Central memory CD8-positive, alpha-beta T cell (primary cell): ENCODE measurements at places on chromosomes 1 and 21.

DNA sequence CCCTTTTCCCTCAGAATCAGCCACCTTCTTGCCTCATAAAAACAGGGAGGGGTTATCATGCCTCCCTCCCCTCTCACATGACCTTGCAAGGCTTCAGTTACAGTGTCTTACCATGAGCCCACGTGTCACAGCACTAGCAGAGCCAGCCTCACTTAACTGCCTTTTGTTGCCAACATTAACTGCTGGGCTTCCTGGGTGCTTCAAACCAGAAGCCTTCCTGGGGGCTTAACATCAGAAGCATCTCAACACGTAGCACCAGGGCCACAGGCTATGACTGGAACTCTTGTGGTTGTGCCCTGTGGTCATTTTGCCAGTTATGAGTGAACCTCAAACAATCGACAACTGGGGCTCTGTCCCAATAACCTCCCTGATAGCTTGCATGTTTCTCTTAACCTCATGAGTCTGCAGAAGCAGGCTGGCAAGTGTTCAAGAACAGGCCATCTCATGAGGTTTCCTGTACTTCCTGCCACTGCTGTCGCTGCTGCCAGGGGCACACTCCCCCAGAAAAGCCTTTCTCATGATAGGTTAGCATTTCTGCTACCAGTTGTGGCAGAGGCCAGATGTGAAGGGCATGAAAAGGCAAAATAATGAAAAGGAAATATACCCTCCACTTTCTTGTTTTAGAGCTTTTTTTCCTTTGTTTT is 132.2 kb downstream of the GLUL start:
- no peaks in the 10 kb centered on the region for H3K27me3 ChIP-seq
- DNase-seq, result peak; percentile 68
- H3K27ac ChIP-seq, result peak overlapping the region; percentile 77
- peaks cover 45% of the 10 kb centered on the region for H3K4me1 ChIP-seq
- no peaks in the 10 kb centered on the region for H3K36me3 ChIP-seq

DNA sequence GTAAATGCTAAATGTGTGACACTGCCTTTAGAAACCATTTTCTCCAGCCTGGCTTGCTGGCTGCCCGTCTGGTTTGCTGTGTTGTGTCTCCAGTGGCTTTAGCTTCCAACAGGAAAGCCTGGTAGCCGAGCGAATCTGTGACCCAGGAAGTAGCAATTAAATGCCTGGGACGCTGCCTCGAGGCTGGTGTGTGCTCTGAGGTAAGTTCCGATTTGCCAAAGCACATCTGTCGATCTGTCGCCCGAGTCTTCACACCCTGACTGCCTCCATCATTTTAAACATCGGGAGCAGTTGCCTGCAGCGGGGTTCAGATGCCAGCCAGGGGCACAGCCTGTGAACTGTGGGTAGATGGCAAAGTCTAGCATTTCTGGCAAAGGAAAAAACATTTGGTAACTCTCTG is 2.2 kb downstream of the MIB2 start:
- H3K4me1 ChIP-seq, result peaks cover 22% of the 10 kb centered on the region
- H3K27me3 ChIP-seq, result no peaks in the 10 kb centered on the region
- peak overlapping the region; percentile 6 for H3K27ac ChIP-seq
- H3K4me3 ChIP-seq, result peak overlapping the region; percentile 68
- DNase-seq, result no peak

DNA sequence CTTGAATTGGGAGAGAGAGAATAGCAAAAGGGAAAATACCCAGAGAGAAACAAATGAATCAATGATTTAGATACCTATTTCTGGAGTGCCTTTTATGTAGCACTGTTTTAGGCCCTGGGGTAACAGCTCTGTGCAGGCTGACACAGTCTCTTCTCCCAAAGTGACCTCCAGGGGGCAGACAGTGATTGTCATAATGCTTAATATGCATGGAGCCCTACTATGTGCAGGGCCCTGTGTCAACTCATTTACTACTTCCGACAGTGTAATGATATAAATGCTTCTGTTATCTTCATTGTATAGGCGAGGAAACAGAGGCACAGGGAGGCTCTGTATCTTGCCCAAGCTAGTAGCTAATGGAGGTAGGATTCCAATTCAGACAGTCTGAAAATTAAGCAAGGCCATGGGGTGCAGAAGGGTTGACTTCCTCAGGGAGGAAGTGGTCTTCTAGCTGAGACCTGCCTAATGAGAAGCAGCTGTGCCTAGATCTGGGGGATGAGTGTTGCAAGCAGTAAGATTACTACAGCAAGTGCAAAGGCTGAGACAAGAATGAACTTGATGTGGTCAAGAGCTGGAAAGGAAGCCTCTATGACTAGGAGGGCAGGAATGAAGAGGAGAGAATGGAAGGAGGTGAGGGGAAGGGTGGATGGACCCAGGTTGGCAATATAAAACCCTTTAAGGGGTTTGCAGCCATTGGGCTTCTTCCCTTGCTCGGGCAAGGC is 16.2 kb upstream of the SERINC2 start:
- H3K27me3 ChIP-seq, result no peaks in the 10 kb centered on the region
- peaks cover 10% of the 10 kb centered on the region for H3K4me1 ChIP-seq
- DNase-seq, result no peak
- H3K27ac ChIP-seq, result no peak overlapping the region

GRCh38 chr1:246012341-246012740 is 494.7 kb downstream of the SMYD3 start:
- H3K27me3 ChIP-seq, result no peaks in the 10 kb centered on the region
- H3K36me3 ChIP-seq, result peaks cover 2% of the 10 kb centered on the region
- no peak overlapping the region for H3K27ac ChIP-seq
- DNase-seq, result no peak
- no peak overlapping the region for H3K4me3 ChIP-seq
- no peaks in the 10 kb centered on the region for H3K4me1 ChIP-seq

DNA sequence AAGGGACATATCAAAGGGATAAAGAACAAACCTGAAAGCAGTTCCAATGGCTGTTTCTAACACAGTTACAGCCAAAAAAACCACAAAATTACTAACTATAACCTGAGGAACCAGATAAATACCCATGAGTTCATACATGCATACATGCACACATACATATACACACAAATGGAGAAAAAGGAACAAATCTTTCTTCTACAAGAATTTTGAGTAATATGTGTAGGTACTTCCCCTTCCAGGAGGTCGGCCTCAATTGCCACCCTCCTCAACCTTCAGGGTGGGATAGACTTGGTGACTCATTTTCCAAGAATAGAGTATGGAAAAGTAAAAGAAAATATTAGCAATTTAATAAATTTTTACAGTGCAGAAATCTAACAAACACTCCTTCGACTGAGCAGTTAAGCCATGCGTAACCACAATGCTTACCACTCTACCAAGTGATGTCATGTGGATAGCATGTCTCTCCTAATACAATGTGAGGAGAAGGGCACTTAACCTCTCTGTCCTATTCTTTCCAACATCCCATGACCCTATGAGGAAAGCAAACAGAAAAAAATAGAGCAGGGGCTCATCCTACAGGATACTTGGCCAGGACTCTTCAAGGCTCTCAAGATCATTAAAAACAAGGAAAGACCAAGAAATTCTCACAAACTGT is 243.0 kb upstream of the RUNX1 start:
- no peaks in the 10 kb centered on the region for H3K36me3 ChIP-seq
- H3K27me3 ChIP-seq, result no peaks in the 10 kb centered on the region
- DNase-seq, result no peak
- H3K4me3 ChIP-seq, result no peak overlapping the region
- no peak overlapping the region for H3K27ac ChIP-seq

GRCh38 chr1:4133297-4133938 is 233.3 kb upstream of the C1orf174 start:
- H3K4me3 ChIP-seq, result no peak overlapping the region
- H3K36me3 ChIP-seq, result no peaks in the 10 kb centered on the region
- H3K27me3 ChIP-seq, result peaks cover 17% of the 10 kb centered on the region
- H3K27ac ChIP-seq, result no peak overlapping the region
- no peaks in the 10 kb centered on the region for H3K4me1 ChIP-seq

DNA sequence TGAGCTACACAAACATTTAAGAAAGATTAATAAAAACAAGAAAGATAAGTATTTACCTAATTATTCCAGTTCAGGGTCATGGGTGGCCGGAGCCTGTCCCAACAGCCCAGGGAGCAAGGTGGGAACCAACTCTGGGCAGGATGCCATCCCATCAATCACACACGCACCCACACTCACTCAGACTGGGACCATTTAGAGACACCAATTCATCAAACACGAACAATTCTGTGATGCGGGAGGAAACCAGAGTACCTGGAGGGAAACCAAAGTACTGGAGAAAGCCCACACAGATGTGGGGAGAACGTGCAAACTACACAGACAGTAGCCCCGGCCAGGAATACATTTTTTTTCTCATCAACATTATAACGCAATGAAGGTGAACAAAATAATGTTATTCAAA is 16.2 kb downstream of the WASF2 start:
- peaks cover 73% of the 10 kb centered on the region for H3K4me1 ChIP-seq
- no peaks in the 10 kb centered on the region for H3K27me3 ChIP-seq
- peak overlapping the region; percentile 39 for H3K27ac ChIP-seq

GRCh38 chr21:43874085-43874805 is 9.2 kb downstream of the AGPAT3 start:
- no peaks in the 10 kb centered on the region for H3K27me3 ChIP-seq
- DNase-seq, result no peak
- H3K36me3 ChIP-seq, result peaks cover 25% of the 10 kb centered on the region
- H3K27ac ChIP-seq, result peak overlapping the region; percentile 37

- no peaks in the 10 kb centered on the region for H3K4me1 ChIP-seq
- H3K36me3 ChIP-seq, result no peaks in the 10 kb centered on the region
- H3K27ac ChIP-seq, result no peak overlapping the region
- no peak overlapping the region for H3K4me3 ChIP-seq
Measured at GRCh38 chr1:56286956-56287355, 292.4 kb downstream of the PLPP3 start.

- no peak overlapping the region for H3K27ac ChIP-seq
- no peaks in the 10 kb centered on the region for H3K36me3 ChIP-seq
- H3K4me3 ChIP-seq, result no peak overlapping the region
- no peak for DNase-seq
- no peaks in the 10 kb centered on the region for H3K4me1 ChIP-seq
Measured at GRCh38 chr21:22791986-22792560, 1793.9 kb downstream of the NCAM2 start.

GRCh38 chr1:66156144-66156543 is 363.4 kb downstream of the PDE4B start:
- H3K27me3 ChIP-seq, result peaks cover 11% of the 10 kb centered on the region
- DNase-seq, result no peak
- H3K27ac ChIP-seq, result no peak overlapping the region
- no peak overlapping the region for H3K4me3 ChIP-seq
- no peaks in the 10 kb centered on the region for H3K4me1 ChIP-seq
